ENCODE measurements at places on chromosomes 7 and 10. TPM values are rescaled to one million over a fixed set of nuclear protein-coding genes. Genes with fewer than 3 reads are reported as not detected.

KLLN gene
- 0.94 TPM for total RNA-seq

HGF gene
- not detected for total RNA-seq

ZCCHC24 gene
- 1.7 TPM for total RNA-seq

RBM20 gene
- not detected for total RNA-seq

ASAH2 gene
- total RNA-seq: 1.8 TPM

HOXA2 gene
- total RNA-seq: not detected

ERV3-1 gene
- 14.8 TPM for total RNA-seq

CAPZA2 gene
- 144 TPM for total RNA-seq

ASZ1 gene
- not detected for total RNA-seq

SYT15B gene
- total RNA-seq: 0.23 TPM

HMX2 gene
- total RNA-seq: not detected

STEAP1 gene
- not detected for total RNA-seq

ACTR3C gene
- total RNA-seq: 4.6 TPM

LRRC17 gene
- 0.21 TPM for total RNA-seq

EEPD1 gene
- 2.6 TPM for total RNA-seq

UTF1 gene
- total RNA-seq: not detected

MCU gene
- 11.6 TPM for total RNA-seq

CYP51A1 gene
- total RNA-seq: 36.2 TPM

STAG3 gene
- total RNA-seq: 16.5 TPM

NANOS1 gene
- 0.08 TPM for total RNA-seq

CFTR gene
- not detected for total RNA-seq

ALDH18A1 gene
- total RNA-seq: 62.3 TPM

PGAM2 gene
- 0.34 TPM for total RNA-seq

HPSE2 gene
- total RNA-seq: not detected

TUBB8 gene
- total RNA-seq: not detected

PTPN20 gene
- not detected for total RNA-seq

SFTPD gene
- total RNA-seq: not detected

SLC35B4 gene
- total RNA-seq: 18.9 TPM

OR13A1 gene
- total RNA-seq: not detected

BMPER gene
- total RNA-seq: not detected

RBP4 gene
- total RNA-seq: not detected

CACUL1 gene
- total RNA-seq: 30.2 TPM

TMEM236 gene
- total RNA-seq: 0.13 TPM

CTTNBP2 gene
- not detected for total RNA-seq

CLRN3 gene
- not detected for total RNA-seq

COBL gene
- not detected for total RNA-seq

OR9A2 gene
- not detected for total RNA-seq

LIPJ gene
- not detected for total RNA-seq

PON1 gene
- total RNA-seq: not detected

Measured in activated CD8-positive, alpha-beta T cell treated with anti-CD3 and anti-CD28 coated beads, Interleukin-2, amount 10 ng/mL, durations not matched to agents 7 days and 5 days (primary cell).